ENCODE measurements at places on chromosomes 11 and 22.

- DNase-seq, result no peak
Measured at GRCh38 chr22:17552737-17553136, 10.6 kb upstream of the SLC25A18 start.

GRCh38 chr11:65663639-65664200, 1.0 kb upstream of the RELA start:
- DNase-seq, result no peak

GRCh38 chr22:35914665-35915476, 113.8 kb downstream of the RBFOX2 start:
- peak; percentile 90 for DNase-seq

GRCh38 chr22:36925388-36926290, 12.2 kb downstream of the CSF2RB start:
- no peak for DNase-seq

GRCh38 chr11:70625582-70626518, 227.5 kb downstream of the CTTN start:
- no peak for DNase-seq

GRCh38 chr11:660681-661444, 23.8 kb downstream of the DRD4 start:
- no peak for DNase-seq

- DNase-seq, result peak; percentile 71
Measured at GRCh38 chr22:26903030-26903856, 245.9 kb downstream of the MIAT start.

DNA sequence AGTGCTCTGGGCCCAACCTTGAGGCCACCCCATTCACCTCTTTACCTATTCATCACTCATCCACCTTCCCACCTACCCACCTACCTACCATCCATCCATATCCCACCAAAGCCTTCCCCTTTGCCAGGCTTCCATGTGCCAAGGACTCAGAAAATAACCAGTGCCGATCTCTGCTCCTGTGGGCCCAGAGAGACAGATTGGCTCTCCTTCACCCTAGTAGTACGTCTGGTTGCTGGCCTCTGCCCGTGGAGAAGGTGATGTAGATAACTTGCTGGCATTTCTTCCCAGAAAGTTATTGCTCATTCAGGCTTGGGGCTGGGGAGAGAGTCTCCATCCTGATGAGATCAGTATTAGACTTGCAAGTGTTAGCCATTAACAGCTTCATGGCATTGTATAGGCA, 45.2 kb downstream of the NEU3 start:
- DNase-seq, result no peak

- DNase-seq, result peak; percentile 98
Measured at GRCh38 chr11:101567071-101567470, 16.7 kb downstream of the TRPC6 start.

GRCh38 chr11:124759266-124760204, 2.6 kb downstream of the ESAM start:
- peak; percentile 45 for DNase-seq

GRCh38 chr11:131356206-131356605, 14.2 kb upstream of the NTM start:
- no peak for DNase-seq

GRCh38 chr22:44147821-44148574, 32.7 kb upstream of the PARVG start:
- peak; percentile 91 for DNase-seq

GRCh38 chr22:39148727-39149535, 3.5 kb downstream of the CBX7 start:
- DNase-seq, result peak; percentile 61

DNA sequence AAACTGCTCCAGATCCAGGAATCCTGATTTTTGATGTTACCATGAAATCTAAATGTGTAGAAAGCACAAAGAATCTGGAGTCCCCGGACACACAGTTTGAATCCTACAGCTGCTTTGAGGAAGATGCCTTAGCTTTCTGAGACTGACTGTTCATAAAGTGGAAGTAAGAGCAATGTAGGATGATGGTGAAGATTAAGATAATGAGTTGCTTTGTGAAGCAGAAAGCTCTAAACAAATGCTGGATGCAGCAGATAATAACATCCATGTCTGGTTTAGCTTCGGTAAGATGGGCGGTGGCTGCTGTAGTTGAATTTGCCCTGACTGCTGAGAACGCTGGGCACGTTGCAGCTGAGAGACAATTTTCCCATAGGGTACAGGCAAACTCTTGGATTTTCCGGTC, 20.1 kb downstream of the OVOL1 start:
- DNase-seq, result no peak

DNA sequence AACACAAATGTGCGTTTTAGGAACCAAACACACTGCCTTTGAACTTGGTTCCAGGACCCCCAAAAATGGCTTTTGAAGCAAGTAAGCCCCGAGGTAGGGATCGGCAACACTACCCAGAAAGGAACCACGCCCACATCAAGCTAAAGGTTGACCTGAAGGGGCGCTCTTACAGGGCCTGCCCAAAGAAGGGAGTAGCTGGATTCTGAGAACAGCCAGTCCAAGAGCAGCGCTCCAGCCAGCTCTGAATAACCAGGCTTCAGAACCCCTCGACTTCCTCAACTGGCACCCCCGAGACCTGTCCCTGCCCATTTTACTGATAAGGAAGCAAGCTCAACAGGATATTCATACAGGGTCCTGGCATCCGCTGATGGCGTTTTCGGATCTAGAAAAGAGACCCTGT, 18.9 kb upstream of the MOB2 start:
- DNase-seq, result peak; percentile 32

DNA sequence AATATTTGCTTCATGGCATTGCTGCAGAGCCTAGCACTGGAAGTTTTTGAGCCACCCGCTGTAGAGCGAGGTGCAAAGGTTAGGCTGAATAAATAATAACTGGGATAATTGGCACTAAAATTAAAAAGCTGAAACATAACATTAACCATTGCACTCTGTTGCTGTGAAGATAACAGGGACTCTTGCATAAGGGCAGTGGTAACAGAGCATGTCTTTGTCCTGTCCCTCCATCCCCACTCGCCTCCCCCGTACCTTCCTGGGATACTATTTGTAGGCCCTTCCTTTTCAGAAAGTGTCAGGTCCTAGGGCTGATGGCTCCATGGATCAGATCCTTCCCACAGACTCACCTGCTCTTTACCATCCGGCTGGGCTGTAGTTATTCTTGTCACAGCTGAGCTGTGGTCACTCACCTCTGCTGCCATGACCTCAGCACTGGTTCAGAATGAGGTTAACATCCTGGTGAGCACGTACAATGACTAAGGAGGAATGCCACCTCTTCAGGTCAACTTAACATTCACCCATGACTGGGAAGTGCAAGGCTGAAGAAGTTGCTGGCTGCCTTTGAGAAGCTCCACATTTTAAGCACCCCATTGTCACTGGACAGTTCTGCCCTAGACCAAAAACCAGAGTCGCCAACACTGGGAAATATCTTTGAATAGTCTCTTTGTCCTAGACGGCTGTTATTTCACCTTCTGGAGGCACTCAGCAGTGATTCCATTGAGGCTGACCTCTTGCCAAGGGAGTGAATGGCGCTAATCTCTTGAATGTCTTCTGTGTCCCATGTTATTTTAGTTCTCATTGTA, 103.2 kb upstream of the KIRREL3 start:
- no peak for DNase-seq

GRCh38 chr11:44564670-44565210, 723 bp upstream of the CD82 start:
- no peak for DNase-seq

DNA sequence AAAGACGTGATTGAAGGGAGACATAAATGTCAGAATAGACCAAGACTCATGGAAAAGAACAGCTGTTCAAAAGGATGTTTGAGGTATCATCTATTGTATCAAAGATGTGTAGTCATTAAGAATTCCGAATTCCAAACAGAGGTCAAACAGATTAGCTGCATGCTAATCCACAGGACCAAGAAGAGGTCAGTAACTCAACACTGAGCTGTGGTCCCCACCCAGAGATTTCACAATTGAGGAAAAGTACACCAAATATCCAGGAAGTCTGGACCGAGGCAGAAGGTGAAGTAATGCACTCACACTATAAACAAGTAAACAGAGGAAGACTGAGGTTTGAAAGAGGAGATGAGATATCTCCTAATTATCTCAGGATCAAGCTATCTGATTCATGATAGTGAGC, 29.6 kb upstream of the OR5P2 start:
- no peak for DNase-seq

- peak; percentile 23 for DNase-seq
Measured at GRCh38 chr22:19105867-19106802, 16.1 kb downstream of the DGCR2 start.

GRCh38 chr11:86138958-86139357, 70.1 kb upstream of the PICALM start:
- DNase-seq, result no peak

DNA sequence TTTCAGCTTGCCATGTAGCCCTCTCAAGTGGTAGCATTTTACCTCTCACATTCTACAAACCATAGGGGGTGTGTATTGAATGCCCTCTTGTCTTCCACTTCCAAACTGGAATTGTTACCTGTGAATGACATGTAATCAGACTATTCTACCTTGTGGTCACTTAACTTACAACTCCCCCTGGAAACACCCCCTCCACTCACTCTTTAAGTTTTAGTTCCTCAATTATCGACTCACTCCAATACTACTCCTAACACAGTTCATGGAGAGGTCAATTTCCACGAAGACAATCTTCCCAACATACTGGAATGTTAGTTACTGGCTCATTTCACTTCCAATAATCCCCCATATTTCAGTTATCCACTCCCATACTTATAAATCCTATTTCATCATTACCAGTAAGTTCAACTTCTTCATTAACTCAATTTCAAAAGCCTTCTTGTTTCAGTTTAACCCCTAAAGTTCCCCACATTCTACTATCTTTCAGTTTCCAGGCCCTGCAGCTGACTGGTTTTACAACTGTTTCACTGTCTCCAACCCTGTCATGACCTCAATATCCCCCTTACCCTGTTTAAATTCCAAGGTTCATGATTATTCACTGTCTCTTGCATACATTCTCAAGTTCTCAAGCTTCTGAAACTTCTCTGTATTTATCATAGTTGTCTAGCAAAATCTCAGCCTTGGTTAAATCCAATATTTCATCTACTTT, 92.5 kb downstream of the C11orf87 start:
- no peak for DNase-seq

GRCh38 chr11:12377106-12377823, at the start of gene PARVA:
Gene PARVA, plus strand, starts transcription at chr11:12377571. Its CDS starts 77 bp downstream, at chr11:12377648.
- DNase-seq, result peak; percentile 90

DNA sequence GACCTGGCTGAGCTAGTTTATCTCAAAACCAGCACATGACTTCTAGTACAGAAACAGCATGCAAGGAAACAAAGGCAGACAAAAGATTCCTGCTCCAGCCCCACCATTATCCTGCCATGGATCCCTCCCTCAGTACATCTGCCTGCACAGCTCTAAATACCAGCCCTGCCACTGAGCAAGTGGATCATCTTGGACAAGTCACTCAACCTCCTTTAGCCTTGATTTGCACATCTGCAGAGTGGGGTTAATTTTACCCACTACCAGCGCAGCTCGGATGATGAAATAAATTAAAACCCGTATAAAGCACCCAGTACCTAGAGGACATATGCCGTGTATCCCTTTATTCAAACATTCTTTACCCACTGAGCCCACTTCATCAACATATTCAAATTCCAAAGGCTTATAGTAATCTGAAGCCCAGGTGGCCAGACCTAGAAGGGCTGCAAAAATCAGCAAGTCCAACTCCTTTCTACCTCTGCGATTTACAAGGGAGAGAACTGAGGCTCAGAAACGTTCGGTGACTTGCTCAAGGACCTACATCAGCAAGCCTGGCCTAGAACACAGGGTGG, 7.5 kb downstream of the SYN3 start:
- no peak for DNase-seq

GRCh38 chr11:61157743-61158142, 3.5 kb downstream of the VPS37C start:
- no peak for DNase-seq

- DNase-seq, result no peak
Measured at GRCh38 chr11:108398439-108398838, 68.9 kb downstream of the C11orf65 start.
